CD4-positive, alpha-beta T cell treated with Interleukin-6 for 4 hours (primary cell): ENCODE measurements at places on chromosomes 5 and 9.

DNA sequence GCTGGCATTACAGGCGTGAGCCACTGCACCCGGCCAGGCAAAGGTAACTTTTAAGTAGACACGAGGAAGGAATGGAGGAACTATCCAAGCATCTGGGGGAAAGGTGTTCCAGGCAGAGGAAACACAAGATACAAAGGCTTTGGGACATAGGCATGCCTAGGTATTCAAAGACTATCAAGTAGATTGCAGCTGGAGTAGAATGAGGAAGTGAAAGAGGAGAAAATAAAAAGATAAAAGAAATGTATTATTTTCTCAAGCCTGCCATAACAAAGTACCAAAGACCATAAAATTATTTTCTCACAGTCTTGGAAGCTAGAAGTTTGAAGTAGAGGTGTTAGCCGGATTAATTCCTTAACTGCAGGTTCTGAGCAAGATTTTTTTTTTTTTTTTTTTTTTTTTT lies 39.9 kb upstream of the GRIN3A start:
- no peak for DNase-seq

DNA sequence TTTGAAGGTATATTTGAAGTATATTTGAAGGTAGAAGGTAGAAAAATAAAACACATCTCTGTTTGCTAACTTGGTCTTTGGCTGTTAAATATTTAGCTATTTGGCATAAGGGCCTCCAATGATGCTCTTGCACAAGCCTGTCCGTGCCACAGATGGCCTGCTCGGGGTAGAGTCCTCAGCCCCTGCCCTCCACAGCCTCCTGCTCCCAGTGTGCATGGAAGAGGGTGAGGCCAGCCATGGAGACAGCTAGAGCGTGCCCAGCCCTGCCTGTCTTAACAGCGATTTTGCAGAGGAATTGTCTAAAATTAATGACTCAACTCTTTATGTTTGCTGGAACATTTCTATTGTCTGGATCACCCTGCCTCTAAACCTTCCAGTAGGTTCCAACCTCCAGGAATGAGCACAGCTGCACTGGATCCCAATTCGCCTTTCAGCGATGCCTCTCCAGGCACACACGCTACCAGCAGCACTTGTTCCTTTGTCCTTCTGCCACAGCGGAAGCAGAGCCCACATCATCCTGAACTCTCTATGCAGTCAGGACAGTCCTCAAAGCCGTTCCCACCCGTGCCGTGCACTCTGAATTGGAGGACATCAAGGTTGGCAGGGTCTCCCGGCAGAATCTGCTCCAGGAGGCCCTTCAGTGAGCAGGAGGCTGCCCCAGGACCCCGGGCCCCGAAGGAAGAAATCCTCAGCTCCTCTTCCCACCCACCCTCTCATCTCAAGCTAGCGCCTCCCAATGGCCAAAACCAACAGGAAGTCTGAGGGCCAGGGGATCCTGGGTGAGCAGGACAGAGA lies 254.0 kb upstream of the IRX1 start:
- DNase-seq: no peak

DNA sequence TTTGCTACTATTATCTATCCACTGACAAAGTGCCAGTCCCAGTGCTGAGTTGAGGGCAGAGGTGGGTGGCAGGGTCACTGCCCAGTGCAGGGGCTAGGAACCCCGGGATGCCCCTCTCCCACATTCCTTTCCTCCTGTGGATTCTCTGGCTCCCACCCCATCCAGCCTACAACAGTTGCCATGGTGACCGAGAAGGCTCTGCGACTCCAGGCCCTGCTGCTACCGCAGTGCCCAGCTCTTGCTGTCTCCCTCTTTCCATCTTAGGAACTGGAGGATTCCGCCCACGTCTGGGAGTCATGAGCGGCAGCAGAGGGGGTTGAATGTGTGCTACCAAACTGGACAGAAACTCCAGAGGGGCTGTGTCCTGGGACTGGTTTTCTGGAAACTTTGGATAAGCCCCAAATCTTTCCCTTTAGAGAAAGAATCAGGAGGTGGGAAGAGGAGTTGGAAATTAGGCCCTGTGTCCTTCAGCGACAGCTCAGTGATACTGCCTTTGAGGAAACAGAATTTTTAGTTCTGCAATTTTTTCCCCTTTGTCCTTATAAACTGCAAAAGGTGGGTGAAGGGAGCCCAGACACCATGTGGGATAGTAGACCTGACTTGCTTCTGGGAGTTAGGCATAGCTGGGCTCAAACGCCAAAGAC lies 20.7 kb upstream of the C5orf47 start:
- no peak for DNase-seq

- no peak for DNase-seq
Measured at GRCh38 chr9:5516453-5517220, 6.3 kb downstream of the PDCD1LG2 start.
